Liver (tissue), 10 donors: ENCODE measurements at places on chromosomes 13 and 19.

DNA sequence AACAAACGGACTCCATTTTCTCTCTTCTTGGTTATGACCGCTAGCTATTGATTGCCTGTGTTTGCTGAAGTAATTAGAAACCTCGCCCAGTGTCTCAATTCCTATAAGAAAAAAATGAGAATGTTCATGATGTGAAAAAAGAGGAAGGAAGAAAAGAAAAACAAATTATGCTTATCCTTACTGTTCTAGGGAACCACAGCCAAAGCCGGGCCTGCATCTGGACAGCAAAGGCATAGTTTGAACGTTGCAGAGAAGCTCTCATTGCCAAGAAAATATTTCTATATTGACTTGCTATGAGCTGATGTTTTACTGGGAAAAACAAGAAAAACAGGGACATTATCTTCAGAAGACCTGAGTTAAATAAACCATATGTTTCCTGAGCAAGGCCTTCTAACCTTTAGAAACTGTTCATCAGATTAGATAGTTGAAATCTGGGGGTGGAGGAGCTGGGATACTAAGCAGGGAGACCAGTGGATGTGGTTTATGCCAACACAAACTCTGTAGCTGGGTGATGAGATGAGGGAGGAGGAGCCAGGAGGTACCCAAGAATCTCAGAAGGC is 55.0 kb downstream of the EFNB2 start:
- H3K27ac ChIP-seq, result no peak overlapping the region
- no peak for DNase-seq
- H3K36me3 ChIP-seq, result no peaks in the 10 kb centered on the region

DNA sequence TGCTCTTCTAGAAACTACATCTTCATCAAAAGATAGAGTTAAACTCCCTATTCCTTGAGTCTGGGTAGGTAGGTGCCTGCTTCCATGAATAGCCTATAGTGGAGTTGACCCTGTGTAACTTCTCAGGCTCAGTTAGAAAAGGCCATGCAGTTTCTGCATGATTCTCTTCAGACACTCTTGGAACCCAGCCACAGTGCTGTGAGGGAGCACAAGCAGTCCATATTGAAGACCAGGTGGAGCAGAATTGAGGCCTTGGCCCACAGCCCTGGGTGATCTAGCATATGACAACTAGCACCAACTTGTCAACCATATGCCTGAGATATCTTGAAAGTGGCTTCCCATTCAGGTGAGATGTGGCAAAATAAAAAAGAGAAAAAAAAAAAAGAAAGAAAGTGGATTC is 10.3 kb upstream of the PAN3 start:
- H3K27me3 ChIP-seq, result no peaks in the 10 kb centered on the region
- no peak overlapping the region for H3K4me3 ChIP-seq

DNA sequence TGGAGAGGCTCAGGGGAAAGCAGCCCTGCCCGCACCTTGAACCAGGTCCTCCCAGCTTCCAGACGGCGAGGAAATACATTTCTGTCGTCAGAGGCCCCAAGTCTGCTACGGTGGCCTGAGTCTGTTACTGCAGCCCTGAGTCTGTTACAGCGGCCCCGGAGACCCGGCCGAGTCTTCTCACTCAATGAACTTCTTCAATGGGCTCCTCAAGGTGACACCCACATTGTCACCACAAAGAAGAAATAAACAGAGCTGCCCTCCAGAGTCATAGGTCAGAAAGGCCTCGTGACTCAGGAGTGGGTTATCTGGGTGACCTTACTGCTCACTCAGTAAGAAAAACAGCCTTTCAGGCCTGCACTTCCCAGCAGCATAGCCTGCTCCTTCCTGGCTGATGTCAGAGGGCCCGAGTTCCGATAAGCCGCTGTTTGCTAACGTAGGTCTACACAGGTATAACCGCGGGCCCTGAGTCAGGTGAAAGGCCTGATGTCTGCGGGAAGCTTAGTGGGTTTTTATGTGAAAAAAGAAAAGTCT is 66.9 kb upstream of the TM9SF2 start:
- peaks cover 5% of the 10 kb centered on the region for H3K27me3 ChIP-seq
- H3K36me3 ChIP-seq, result no peaks in the 10 kb centered on the region
- H3K4me3 ChIP-seq, result no peak overlapping the region
- peaks cover 8% of the 10 kb centered on the region for H3K4me1 ChIP-seq

DNA sequence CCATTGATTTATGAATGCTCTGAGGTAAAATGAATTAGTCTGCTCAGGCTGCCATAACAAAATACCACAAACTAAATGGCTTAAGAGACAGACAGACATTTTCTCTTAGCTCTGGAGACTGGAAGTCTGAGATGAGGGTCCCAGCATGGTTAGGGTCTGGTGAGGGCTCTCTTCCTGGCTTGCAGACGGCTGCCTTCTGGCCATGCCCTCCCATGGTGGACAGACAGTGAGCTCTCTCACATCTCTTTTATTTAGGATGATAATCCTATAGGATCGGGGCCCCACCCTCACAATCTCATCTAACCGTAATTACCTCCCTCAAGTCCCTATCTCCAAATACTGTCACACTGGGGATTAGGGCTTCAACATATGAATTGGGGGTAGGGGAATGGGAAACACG is 47.1 kb downstream of the HSPH1 start:
- H3K36me3 ChIP-seq, result no peaks in the 10 kb centered on the region
- no peak overlapping the region for H3K4me3 ChIP-seq
- H3K27me3 ChIP-seq, result no peaks in the 10 kb centered on the region
- no peak overlapping the region for H3K27ac ChIP-seq
- DNase-seq, result no peak

GRCh38 chr19:49506575-49507105 is 5.8 kb upstream of the FCGRT start:
- H3K27ac ChIP-seq, result no peak overlapping the region
- H3K27me3 ChIP-seq, result no peaks in the 10 kb centered on the region
- H3K4me1 ChIP-seq, result no peaks in the 10 kb centered on the region

DNA sequence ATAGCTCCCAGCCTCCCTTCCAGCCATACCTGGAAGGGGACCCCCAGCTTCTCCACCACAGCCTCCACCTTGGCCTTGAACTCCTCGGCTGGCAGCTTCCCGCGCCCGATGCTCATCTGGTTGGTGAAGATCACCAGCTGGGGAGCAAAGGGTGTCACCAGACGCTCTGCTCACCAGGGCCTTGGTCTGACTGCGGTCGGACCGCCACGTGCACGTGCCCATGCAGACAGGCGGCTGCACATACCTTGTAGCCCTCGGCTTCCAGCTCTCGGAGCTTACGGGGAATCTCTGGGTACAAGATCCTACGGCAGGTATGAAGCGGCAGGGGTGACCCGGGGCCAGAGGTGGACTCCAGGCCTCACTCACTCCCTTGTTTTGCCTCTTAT is 3.4 kb downstream of the PNKP start:
- H3K4me1 ChIP-seq, result peaks cover 23% of the 10 kb centered on the region
- H3K27me3 ChIP-seq, result no peaks in the 10 kb centered on the region
- H3K4me3 ChIP-seq, result no peak overlapping the region
- H3K36me3 ChIP-seq, result peaks cover 13% of the 10 kb centered on the region
- DNase-seq, result no peak

DNA sequence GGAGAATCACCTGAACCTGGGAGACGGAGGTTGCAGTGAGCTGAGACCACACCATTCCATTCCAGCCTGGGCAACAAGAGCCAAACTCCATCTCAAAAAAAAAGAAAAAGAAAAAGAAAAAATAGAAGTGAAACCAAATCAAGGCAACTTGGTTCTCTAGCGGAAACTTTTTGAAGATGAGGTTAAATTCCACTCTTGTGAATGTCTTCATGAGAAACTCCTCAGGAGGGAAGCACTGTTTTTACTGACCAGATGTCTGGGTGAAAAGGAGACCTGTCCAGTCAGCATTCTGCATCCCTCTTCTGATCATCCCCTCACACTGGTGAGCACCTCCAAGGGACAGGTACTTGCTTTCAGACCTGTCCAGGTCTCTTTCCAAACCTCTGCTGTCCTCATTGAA is 15.8 kb downstream of the BRD4 start:
- H3K27me3 ChIP-seq, result no peaks in the 10 kb centered on the region
- no peaks in the 10 kb centered on the region for H3K36me3 ChIP-seq
- DNase-seq, result no peak
- peaks cover 41% of the 10 kb centered on the region for H3K4me1 ChIP-seq
- peak overlapping the region; percentile 16 for H3K27ac ChIP-seq
- H3K4me3 ChIP-seq, result no peak overlapping the region

GRCh38 chr19:39924952-39925351 is 9.5 kb downstream of the FCGBP start:
- no peak for DNase-seq
- no peak overlapping the region for H3K27ac ChIP-seq
- H3K4me3 ChIP-seq, result no peak overlapping the region
- no peaks in the 10 kb centered on the region for H3K36me3 ChIP-seq

- DNase-seq, result no peak
- H3K4me1 ChIP-seq, result no peaks in the 10 kb centered on the region
- no peak overlapping the region for H3K27ac ChIP-seq
- no peaks in the 10 kb centered on the region for H3K27me3 ChIP-seq
- H3K4me3 ChIP-seq, result no peak overlapping the region
Measured at GRCh38 chr13:73492811-73493210, 434.0 kb downstream of the KLF5 start.

DNA sequence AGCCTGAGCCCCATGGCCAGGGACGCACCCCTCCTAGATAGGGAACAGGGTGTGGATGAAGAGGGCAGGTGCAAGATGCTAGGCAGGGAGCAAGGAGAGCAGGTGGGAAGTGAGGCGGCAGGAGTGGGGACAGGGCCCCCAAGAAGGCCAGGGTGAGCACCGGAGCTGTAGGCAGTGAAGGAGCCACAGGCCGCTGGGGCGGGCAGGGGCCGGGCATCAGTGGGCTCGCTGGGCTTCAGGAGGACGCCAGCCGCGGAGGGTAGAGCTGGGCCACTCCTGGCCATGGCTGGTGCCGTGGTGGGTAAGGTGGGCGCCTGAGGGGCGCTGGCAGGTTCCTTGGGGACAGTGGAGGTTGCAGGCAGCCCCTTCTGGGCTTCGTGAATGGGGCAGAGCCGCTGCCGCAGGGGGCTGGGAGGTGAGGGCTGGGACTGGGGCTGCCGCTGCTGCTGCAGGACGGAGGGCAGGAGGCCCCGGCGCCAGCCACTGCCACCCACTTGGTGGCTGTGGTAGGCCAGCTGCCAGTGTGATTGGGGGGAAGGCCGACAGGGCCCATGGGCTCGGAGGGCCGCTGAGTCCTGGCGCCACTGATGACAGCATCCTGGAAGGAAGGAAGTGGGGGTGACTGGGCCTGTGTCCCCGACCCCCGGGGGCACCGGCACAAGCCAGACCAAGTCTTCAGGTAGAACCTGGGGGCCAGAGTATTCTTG is 2.1 kb downstream of the NKPD1 start:
- H3K36me3 ChIP-seq, result no peaks in the 10 kb centered on the region
- no peak for DNase-seq
- H3K4me3 ChIP-seq, result no peak overlapping the region
- H3K27ac ChIP-seq, result no peak overlapping the region
- H3K4me1 ChIP-seq, result peaks cover 10% of the 10 kb centered on the region
- no peaks in the 10 kb centered on the region for H3K27me3 ChIP-seq

DNA sequence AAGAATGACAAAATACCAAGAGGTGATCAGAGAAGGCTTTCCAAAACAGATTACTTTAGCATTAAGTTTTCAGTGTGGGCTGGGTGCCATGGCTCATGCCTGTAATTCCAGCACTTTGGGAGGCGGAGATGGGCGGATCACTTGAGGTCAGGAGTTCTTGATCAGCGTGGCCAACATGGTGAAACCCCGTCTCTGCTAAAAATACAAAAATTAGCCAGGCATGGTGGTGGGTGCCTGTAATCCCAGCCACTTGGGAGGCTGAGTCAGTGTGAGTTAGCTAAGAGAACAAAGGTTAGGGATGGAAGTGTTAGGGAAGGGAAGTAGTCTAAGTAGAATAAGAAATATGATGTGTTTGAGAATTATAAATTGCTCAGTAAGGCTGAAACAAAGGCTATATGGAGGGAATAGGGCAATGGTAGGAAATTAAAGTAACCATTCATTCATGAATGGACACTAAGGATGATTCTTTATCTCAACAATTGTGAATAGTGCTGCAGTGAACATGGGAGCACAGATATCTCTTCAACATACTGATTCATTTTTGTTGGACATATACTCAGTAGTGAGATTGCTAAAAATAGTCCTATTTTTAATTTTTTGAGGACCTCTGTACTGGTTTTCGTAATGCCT is 3.9 kb upstream of the RCBTB2 start:
- no peaks in the 10 kb centered on the region for H3K27me3 ChIP-seq
- no peaks in the 10 kb centered on the region for H3K4me1 ChIP-seq
- DNase-seq, result no peak
- H3K27ac ChIP-seq, result no peak overlapping the region
